ENCODE measurements at places on chromosomes 5 and 9. TPM values are rescaled to one million over a fixed set of nuclear protein-coding genes. Genes with fewer than 3 reads are reported as not detected.

Gene DMRT3
- not detected for polyA plus RNA-seq

Gene SARDH
- 0.76 TPM for polyA plus RNA-seq

Gene CDC25C
- 0.75 TPM for polyA plus RNA-seq

DNA sequence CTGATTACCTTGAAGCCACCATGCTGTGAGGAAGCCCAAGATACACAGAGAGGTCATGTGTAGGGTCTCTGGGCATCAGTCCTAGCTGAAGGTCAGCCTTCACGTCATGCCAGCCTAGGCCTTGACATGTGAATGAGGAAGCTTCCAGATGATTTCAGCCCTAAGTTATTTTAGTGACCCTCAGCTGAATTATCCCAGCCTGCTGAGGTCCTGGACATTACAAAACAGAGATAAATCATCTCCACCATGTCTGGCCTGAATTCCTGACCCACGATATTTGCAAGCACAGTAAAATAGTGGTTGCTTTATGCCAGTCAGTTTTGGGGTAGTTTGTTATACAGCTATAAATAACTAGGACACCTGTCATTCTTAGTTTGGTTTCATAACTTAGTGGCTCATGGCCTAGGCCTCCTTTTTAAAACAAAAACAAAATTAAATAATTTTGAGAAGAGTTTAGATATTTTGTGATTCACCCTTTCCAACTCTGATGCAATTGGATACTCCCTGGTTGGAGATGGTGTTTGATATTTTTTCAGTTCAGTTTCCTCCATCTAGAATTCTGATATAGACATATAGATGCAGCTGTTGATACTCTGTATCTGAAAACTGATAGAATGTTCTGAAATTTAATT lies 571.3 kb upstream of the CLINT1 start:
- H3K36me3 ChIP-seq = no peaks in the 10 kb centered on the region
- H3K4me3 ChIP-seq = no peak overlapping the region
- no peaks in the 10 kb centered on the region for H3K27me3 ChIP-seq
- no peaks in the 10 kb centered on the region for H3K4me1 ChIP-seq
- H3K27ac ChIP-seq = peak overlapping the region; percentile 20
- DNase-seq = no peak

GRCh38 chr9:64061013-64061627 lies 1223.9 kb downstream of the FOXD4L5 start:
- H3K4me1 ChIP-seq = no peaks in the 10 kb centered on the region
- no peak for DNase-seq
- no peak overlapping the region for H3K4me3 ChIP-seq
- H3K36me3 ChIP-seq = no peaks in the 10 kb centered on the region

GRCh38 chr9:134556531-134557068 lies 85.0 kb upstream of the COL5A1 start:
- H3K36me3 ChIP-seq = no peaks in the 10 kb centered on the region
- H3K27ac ChIP-seq = no peak overlapping the region
- H3K4me3 ChIP-seq = no peak overlapping the region
- DNase-seq = no peak
- H3K4me1 ChIP-seq = no peaks in the 10 kb centered on the region

DNA sequence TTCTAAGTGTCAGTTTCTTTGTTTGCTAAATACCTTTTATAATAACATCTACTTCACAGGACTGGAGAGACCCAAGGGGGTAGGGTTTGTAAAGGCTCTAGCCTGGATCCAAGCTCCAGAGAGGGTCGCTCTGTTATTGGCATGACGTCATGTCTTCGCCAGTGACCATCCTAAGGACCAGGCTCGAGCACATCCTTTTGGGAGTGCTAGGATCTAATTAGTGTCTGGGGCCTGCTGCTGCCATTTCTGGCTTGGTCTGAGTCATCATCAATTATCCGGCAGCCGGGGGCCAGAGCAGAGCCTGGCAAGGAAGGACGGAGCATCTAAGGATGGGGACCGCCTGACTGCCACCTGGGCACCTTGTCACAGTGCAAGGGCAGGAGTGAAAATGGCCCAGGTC lies 153.0 kb downstream of the NSG2 start:
- H3K27me3 ChIP-seq = no peaks in the 10 kb centered on the region
- no peaks in the 10 kb centered on the region for H3K4me1 ChIP-seq
- H3K4me3 ChIP-seq = no peak overlapping the region
- no peak overlapping the region for H3K27ac ChIP-seq
- no peak for DNase-seq

- no peak overlapping the region for H3K4me3 ChIP-seq
- no peaks in the 10 kb centered on the region for H3K27me3 ChIP-seq
- H3K27ac ChIP-seq = no peak overlapping the region
- peaks cover 29% of the 10 kb centered on the region for H3K4me1 ChIP-seq
These were observed 123.0 kb downstream of the TRIO start for GRCh38 chr5:14266171-14266570.

DNA sequence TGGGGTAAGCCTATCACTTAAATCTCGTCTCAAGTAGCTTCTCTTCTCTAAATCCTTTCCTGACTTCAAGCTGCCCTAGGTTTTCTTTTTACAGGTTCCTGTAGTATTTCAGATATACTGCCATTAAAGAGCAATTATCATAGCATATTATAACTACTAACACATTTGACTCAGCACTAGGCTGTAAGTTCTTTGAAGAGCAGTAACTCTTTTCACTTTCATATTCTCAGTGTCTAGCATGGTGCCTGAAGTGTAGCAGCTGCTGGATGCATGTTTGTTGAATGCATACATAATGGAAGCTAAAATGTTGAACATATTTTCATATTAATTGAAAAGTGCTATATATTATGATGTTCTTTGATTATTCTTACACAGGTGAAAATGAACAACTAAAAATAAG lies 22.5 kb downstream of the CCDC152 start:
- no peaks in the 10 kb centered on the region for H3K27me3 ChIP-seq
- DNase-seq = no peak
- H3K4me3 ChIP-seq = no peak overlapping the region
- no peaks in the 10 kb centered on the region for H3K4me1 ChIP-seq
- no peaks in the 10 kb centered on the region for H3K36me3 ChIP-seq

- H3K4me1 ChIP-seq = no peaks in the 10 kb centered on the region
- no peak overlapping the region for H3K4me3 ChIP-seq
These were observed 54.6 kb downstream of the FGF10 start for GRCh38 chr5:44334622-44335021.

GRCh38 chr5:143409926-143410325 lies 6.4 kb upstream of the NR3C1 start:
- H3K4me3 ChIP-seq = no peak overlapping the region
- no peak for DNase-seq
- H3K27me3 ChIP-seq = no peaks in the 10 kb centered on the region
- no peaks in the 10 kb centered on the region for H3K4me1 ChIP-seq

DNA sequence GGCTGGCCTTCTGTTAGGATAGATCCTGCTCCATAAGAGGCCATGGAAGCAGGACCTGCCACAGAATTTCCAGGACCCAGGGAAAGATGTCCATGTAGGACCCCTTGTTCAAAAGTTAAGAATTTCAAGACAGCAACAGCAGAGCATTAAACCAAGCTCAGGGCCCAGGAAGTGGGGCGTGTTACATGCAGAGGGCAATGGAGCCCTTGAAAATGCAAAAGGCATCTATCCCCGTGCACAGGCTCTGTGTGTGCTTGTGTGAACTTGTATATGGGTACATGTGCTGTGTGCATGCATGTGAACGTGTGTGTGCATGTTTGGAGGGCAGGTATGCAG lies 14.4 kb upstream of the NKD2 start:
- H3K27me3 ChIP-seq = no peaks in the 10 kb centered on the region
- H3K36me3 ChIP-seq = no peaks in the 10 kb centered on the region

- DNase-seq = no peak
- H3K27ac ChIP-seq = no peak overlapping the region
- no peaks in the 10 kb centered on the region for H3K36me3 ChIP-seq
- H3K27me3 ChIP-seq = no peaks in the 10 kb centered on the region
- H3K4me3 ChIP-seq = no peak overlapping the region
These were observed 214.4 kb downstream of the NSG2 start for GRCh38 chr5:174259696-174260420.
